Dermis blood vessel endothelial cell (primary cell): ENCODE measurements at places on chromosomes 16 and 17.
A peak's percentile ranks its signal among the peaks of the same experiment; 100 is the strongest.

DNA sequence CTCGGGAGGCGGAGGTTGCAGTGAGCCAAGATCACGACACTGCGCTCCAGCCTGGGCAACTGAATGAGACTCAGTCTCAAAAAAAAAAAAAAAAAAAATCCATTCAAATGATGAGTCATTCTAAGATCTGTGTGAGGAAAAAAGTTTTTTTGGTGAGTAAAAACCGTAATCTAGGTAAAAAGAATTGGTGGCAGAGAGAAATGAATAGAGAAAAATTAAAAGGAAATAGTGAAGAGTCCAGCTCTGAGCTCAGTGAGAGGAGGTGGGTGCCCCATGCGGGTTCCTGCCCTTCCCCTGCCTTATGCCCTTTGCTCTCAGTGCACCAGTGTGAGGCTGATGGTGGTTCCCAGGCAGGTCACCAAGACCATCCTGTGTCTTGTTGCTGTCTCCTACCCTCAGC, 20.9 kb downstream of the GAN start:
- no peak for DNase-seq

GRCh38 chr16:17287166-17287800, 183.5 kb downstream of the XYLT1 start:
- no peak for DNase-seq

DNA sequence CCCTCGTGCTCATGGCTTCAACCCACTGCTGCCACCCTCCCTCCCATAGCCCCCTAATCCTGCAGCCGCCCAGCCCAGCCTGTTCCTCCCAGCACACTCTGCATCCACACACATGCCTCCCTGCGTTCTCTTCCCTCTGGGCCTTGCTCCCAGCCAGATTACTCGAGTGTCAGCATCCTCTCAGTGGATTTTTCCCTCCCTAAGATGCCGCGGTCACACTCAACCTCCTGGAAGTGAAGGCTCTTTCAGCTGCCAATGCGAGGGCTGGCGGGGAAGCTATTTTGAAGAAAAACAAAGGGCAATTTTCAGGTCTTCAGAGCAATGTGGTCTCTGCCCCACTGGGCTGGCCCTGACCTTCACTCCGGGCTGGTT, 23.2 kb upstream of the CACNG5 start:
- no peak for DNase-seq

DNA sequence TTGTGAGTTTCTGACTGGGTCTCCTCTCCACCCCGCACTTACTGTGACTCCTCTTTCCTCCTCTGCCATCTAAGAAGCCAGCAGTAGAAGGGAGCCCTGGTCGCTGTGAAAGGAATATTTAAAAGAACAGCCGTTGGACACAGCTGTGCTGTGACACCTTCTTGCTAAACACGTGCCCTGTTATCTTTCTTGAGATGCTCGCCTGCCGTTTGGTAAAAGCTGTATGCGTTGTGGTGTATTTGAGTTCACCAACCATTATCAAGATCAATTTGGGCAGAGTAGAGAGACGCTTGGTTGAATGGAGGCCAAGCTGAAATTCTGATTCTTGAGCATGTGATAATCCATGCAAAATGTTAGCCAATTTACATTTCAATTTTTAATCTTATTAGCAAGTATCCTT, 3.8 kb downstream of the GID4 start:
- DNase-seq, result no peak

GRCh38 chr17:9356488-9356911, 219.1 kb downstream of the STX8 start:
- peak; percentile 23 for DNase-seq

- no peak for DNase-seq
Measured at GRCh38 chr17:30256756-30257506, 21.4 kb upstream of the SLC6A4 start.

- DNase-seq, result no peak
Measured at GRCh38 chr17:51546114-51546513, 285.8 kb downstream of the UTP18 start.

- peak; percentile 83 for DNase-seq
Measured at GRCh38 chr17:38871247-38872015, 1.6 kb downstream of the LASP1 start.

DNA sequence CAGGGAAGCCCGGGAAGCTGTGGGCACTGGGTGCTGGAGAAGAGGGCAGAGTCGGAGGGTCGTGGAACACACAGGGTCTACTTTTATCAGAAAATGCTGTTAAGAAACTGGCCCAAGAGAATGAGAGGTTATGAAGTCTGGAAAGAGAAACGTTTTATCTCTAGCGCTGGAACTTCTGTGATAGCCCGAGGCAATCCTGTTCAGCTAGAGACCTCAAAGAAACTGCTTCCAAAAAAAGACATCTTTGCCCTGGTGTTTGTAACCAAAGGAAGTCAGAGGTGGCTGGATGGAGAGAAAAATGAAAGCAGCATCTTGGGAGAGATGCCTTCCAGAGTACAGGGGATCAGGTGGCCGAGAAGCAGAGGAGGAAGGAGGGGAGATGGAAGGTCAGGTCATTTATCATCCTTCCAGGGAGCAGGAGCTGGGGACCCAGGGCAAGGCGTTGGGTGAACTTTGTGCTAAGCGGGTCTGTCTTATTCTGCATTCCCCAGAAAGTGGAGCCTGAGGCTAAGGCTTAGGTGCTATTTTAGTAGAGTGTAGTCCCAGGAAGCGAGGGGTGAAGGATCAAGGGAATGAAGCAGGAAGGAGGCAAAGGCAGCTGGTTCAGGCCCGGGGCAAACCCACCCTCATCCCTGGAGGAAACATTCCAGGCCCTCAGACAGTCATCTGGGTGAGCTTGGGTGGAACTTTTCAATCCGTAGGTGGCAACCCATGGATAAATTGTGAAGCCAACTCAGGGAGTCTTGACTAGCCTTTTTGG, 66.5 kb downstream of the MGAT5B start:
- no peak for DNase-seq

DNA sequence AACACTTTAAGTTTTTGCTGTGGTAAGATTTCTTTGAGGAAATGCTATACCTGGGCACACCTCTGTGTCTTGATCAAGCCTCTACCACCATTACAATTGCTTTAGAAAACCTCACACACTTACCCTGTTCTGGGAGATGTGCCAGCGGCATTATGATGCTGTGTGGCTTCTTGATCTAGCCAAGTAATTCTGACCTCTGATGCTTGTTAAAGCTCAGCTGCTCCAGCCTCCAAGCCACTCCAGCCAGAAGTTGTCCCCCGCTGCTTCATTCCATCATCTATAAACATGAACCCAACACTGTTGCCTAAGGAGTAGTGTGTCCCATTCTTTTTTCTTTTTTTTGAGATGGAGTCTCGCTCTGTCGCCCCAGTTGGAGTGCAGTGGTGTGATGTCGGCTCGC, 60.1 kb downstream of the CYLD start:
- DNase-seq, result no peak

DNA sequence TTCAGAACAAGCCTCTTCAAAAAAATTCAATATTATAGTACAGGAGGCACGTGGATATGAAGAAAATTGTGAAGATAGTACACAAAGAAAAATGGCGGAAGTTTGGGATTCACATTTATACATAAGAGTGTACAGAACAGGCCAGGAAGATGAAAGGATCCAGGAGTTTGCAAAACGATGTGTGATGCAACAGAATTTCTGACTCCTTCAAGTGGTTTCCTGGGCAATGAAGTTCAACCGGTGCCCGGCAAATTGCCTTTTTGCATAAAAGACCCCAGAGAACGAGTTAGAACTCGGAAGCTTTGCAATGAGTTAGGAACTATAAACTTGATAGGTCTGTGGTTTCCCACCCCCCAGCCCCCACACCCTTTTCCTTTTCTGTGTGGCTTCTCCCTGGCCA, 189.1 kb downstream of the SALL1 start:
- DNase-seq, result no peak

GRCh38 chr17:79711715-79712305, 18.9 kb upstream of the ENPP7 start:
- DNase-seq, result no peak

GRCh38 chr17:6591599-6592158, 35.3 kb upstream of the PITPNM3 start:
- DNase-seq, result no peak

GRCh38 chr16:49886554-49887094, 30.7 kb upstream of the ZNF423 start:
- DNase-seq, result no peak

GRCh38 chr16:69768666-69769065, 6.5 kb downstream of the WWP2 start:
- no peak for DNase-seq

DNA sequence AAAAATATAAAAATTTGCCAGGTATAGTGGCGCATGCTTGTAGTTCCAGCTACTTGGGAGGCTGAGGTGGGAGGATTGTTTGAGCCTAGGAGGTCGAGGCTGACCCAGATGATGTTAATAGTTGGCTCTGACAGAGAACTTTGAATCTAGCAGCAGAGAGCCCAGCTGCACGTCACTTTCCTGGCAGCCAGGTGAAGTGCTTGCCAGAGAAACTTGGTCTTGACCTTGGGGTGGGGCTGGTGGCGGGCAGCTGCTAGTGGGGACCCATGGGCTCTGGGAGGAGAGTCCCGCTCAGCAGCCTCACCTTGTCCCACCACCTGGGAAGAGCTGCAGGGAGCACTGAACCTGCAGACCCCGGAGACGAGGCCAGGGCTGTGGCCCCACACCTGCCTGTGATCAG, 3.1 kb upstream of the C16orf74 start:
- no peak for DNase-seq

DNA sequence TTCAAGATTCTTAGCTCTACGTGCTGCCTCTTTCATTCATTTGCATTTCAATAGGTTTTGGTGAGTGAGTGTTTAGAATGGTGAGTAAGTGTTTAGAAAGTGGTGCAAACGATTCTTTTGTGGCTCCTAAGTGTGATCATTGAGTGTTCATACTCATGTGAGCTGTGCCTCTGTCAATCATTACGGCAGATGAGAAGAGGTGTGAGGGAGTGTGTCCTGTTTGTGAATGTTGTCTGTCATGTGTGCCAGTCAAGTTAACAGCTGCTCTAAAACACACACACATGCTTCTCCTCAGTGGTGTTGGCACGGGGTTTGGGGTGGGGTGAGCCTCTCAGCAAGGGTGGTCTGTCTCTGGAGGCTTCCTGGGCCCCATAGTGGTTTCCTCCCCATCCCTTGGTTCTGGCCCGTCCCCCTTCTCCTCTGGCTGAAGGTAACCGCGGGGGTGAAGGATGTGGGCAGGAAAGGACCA, 11.4 kb downstream of the MYL4 start:
- no peak for DNase-seq

GRCh38 chr17:38690386-38690785, 14.7 kb upstream of the MLLT6 start:
- no peak for DNase-seq

DNA sequence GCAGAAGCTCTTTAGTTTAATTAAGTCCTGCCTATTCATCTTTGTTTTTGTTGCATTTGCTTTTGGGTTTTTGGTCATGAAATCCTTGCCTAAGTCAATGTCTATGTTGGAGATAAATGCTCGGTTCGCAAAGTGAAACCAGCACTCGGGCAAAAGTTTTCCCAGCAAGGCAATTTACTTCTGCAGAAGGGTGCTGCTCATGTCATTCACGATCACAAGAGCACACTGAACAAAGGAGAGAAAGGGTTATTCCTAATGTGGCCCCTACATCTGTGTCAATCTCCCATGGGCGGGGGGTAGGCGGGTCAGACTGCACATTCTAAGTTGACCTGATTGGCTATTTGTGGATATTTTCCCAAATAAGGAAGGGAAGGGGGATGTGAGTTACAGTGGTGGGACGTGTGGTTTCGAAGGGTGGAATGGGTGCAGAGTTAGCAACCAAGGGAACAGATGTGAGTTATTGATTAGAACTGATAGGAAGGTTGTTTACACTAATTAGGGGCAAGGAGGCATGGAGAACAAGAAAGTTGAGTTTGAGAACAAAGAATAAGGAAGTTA, 23.0 kb downstream of the ATF7IP2 start:
- peak; percentile 34 for DNase-seq

- no peak for DNase-seq
Measured at GRCh38 chr17:76275382-76276068, 10.4 kb downstream of the UBALD2 start.
